Parietal lobe (tissue), 2 donors: ENCODE measurements at places on chromosomes 3 and 15. TPM values are rescaled to one million over a fixed set of nuclear protein-coding genes. Genes with fewer than 3 reads are reported as not detected.

Gene GLDN
- total RNA-seq: 2.2 TPM

Gene MYEF2
- 179 TPM for total RNA-seq

Gene MOBP
- total RNA-seq: 0.63 TPM

Gene BNC1
- total RNA-seq: not detected

Gene ST3GAL6
- total RNA-seq: 25.7 TPM

Gene CHRNA3
- total RNA-seq: 0.31 TPM

Gene CPNE9
- 0.31 TPM for total RNA-seq

Gene CFAP44
- 5.9 TPM for total RNA-seq

Gene INSYN1
- total RNA-seq: 28.5 TPM

Gene ST6GAL1
- 110 TPM for total RNA-seq

Gene KY
- total RNA-seq: 0.94 TPM

Gene SAXO2
- total RNA-seq: 11.9 TPM

Gene SH2D7
- total RNA-seq: not detected

Gene RETNLB
- not detected for total RNA-seq

Gene DUOXA2
- total RNA-seq: not detected

Gene PP2D1
- not detected for total RNA-seq

Gene PDE12
- 23.5 TPM for total RNA-seq

Gene ZNF80
- total RNA-seq: not detected

Gene ATP13A4
- total RNA-seq: 22.2 TPM

Gene TMEM39A
- total RNA-seq: 36.0 TPM

Gene NPAP1
- 0.94 TPM for total RNA-seq

Gene FGF7
- 0.94 TPM for total RNA-seq

Gene ZNF774
- total RNA-seq: 11.6 TPM

Gene MME
- total RNA-seq: 5.9 TPM

Gene CMTM8
- total RNA-seq: 0.63 TPM
